ENCODE measurements at places on chromosomes 3 and 15. TPM values are rescaled to one million over a fixed set of nuclear protein-coding genes. Genes with fewer than 3 reads are reported as not detected.

Gene ACKR4
- 3.8 TPM for total RNA-seq

GRCh38 chr3:125043599-125044151 is 12.1 kb downstream of the HEG1 start:
- DNase-seq: no peak

Gene SYNM
- total RNA-seq: not detected

DNA sequence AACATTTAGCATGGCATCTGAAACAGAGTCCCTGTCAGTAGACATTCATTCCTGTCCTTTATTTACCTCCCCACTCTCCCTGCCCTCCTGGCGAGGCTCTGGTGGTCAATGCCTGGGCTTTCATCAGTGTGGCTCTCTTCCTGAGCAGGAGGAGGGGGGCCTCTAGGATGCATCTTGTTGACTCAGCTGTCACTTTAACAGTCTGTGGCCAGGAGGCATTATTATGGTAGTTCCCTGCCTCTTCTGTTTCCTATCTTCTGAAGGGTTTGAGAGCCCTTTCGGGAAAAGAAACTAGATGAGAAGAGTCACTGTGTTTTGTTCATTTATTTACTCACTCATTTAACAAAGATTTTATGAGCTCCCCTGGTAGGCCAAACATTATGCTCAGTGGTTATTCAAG is 2.4 kb upstream of the PPP1R14D start:
- DNase-seq: no peak

- DNase-seq: no peak
Observed at GRCh38 chr3:12884186-12884680, 42.9 kb upstream of the RPL32 start.

GRCh38 chr3:72591522-72592421 is 256.5 kb downstream of the SHQ1 start:
- no peak for DNase-seq

- DNase-seq: no peak
Observed at GRCh38 chr3:46353647-46354410, at the start of gene CCR2. Gene CCR2, plus strand, starts transcription at chr3:46354111. Its CDS starts 3,417 bp downstream, at chr3:46357528.

GRCh38 chr3:184691397-184692231 is 20.2 kb downstream of the MAGEF1 start:
- no peak for DNase-seq

DNA sequence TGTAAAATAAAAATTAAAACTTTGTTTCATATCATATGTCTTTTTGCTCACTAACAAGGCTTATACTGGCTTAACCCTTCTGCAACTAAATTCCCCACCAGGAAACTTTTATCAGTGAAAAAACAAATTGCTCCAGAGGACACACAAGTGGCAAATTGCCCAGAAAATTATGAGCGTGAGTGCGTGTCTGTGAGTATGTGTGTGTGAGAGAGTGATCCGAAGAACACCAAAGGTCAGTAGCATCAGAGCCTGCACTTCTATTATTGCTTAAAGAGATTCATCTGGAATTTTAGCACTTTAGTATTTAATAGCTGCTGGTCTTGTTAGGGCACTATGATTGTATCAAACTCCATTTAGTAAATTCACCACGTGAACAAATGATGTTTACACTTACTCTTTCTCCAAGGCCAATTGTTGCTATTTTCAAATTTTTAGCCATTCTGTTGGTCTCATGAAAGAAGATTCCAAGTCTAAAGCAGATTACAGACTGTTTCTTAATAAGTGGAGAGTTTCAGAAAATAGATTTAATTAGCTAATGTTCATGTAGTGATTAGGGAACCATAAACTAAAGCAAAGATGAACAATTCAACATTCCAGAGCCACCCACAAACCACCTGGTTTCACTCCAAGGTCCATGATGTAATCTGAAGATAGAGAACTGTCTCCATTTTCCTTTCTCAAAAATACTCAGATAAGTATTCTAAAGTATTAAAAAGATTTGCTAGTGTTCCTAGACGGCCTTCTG is 91.1 kb upstream of the IL12A start:
- no peak for DNase-seq

DNA sequence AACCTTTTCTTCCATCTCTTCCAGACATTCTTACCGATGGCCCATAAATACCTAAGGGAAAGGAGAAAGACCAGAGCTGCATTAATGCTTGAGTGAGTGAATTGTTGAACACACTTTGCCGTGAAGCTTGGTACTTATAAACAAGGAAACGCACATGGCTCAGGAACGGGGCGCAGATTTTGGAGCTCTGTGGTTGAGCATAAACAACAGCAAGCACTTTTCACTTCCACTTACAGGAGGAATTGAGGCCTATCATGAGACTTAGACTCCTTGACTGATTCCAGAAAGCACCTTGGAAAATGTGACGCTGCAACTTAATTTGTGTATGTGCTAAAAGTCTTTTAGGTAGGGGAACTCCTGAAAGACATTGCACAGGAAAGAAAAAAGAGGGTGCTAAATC is 197.5 kb upstream of the FEZF2 start:
- no peak for DNase-seq

DNA sequence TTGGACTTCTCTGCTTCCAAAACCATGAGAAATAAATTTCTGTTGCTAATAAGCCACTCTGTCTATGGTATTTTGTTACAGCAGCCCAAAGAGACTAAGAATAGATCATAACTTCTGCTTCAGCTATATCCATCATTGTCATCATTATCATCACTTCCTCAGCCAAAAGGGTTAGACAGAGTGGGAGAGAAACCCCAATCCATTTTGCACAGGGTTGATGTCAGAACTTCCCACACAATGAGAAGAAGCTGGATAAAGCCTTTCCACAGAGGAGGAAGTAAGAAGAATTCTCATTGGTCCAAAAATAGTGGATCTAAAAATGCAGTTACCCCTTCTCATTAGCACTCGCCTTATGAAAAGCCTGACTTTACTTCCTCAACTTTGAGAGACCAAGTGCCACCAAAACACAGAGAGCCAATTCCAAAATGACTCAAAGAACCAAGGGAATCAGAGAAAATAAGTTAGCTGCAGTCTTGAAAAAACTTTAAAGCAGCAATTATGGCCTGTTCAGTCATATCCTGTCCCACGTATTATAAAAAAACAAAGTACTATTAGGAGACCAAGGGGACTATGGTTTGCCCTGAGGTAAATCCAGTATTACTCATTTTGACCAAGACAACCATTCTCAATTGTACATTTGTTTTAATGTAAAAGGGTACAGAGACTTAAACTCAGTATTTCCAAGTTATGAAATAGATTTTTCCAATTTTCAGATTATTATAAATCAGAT is 80.2 kb downstream of the WNT5A start:
- no peak for DNase-seq

Gene SLC12A8
- total RNA-seq: 0.84 TPM

DNA sequence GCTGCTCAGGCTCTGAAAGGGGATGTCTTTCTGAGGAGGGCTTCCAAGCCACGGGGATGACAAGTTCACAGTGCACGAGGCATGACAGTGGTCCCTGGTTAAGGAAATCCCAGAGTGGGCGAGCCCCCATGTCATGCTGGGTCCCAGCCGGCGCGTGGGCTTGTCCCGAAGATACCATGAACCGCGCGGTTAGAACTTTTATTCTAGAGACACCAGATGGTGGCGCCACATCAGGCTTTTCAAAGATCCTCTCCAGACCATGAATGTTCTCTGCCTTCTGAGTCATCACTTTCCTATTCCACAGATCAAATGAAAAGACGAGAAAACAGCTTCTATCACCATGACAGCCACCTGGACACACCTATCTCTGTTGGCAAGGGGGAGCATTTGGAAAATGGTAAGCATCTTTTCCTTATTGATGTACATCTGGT is 227.8 kb upstream of the LYSMD4 start:
- DNase-seq: no peak

- DNase-seq: no peak
Observed at GRCh38 chr3:36852071-36852470, 87.7 kb upstream of the DCLK3 start.

Gene AVEN
- 11.6 TPM for total RNA-seq

Gene CD200R1
- total RNA-seq: 0.17 TPM

Gene TMC3
- not detected for total RNA-seq

- DNase-seq: no peak
Observed at GRCh38 chr3:134320749-134321148, 53.5 kb downstream of the AMOTL2 start.

- DNase-seq: no peak
Observed at GRCh38 chr3:73674280-73674679, 49.5 kb upstream of the PDZRN3 start.

GRCh38 chr15:94119923-94120775 is 111.2 kb upstream of the MCTP2 start:
- DNase-seq: peak; percentile 79

DNA sequence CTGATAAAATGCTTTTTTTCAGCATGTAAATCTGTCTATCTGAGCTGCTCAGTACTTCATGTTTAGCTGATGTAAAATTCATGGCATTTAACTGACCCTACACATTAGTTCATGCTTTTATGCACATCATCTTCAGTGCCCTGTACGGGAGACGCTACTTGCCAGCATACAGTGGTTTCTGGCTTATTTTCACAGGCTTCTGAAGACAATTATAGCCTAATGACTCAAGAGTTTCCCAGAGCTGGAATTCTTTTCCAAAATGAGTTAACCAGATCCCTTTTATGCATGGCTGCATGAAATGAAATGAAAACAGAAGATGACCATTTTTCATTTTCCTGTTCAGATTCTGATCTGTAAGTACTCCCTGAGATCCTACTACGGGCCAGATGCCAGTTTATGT is 1061.5 kb downstream of the ROBO2 start:
- no peak for DNase-seq

GRCh38 chr3:3714572-3714971 is 84.7 kb upstream of the LRRN1 start:
- peak; percentile 1 for DNase-seq

Gene ANKRD63
- not detected for total RNA-seq

Gene SPTBN5
- 0.17 TPM for total RNA-seq

Gene SNTN
- not detected for total RNA-seq

Gene STAB1
- not detected for total RNA-seq

- no peak for DNase-seq
Observed at GRCh38 chr3:179853176-179853575, 183.6 kb downstream of the PEX5L start.

DNA sequence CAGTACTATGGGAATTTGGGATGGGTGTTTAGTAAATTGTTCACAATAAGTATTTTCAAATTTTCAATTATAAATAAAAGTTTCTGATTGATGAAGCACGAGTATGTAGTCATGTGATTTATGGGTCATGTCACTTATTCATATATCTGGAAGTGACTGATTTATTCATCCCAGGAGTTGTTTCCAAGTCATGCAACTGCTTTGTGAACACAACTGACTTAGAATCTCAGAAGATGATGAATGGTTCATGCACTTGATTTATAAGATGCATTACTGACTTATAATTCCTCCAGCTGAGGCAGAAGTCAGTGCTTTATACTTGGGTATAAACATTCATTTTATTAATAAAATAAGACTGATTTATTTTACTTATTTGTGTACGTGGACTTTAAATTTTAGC is 137.8 kb upstream of the CBLB start:
- no peak for DNase-seq

DNA sequence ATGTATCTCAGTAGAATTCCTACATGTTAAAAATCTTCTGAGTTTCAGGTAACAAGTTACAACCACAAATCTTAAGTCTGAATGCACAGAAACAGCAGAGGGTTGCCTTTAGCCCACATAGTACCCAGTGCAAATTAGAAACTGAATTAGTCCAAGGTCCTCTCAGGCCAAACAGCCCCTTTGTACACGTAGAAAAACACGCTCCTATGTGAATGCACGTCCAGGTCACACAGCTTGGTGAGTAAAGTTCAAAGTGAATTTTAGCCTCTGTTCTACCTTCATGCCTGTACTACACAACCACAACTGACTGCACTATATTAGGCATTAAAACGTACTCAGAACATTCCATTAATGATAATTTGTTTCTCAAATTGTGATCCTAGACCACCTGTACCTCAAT is 46.3 kb downstream of the GYG1 start:
- no peak for DNase-seq

Gene PATL2
- total RNA-seq: 8.8 TPM

Measured in OCI-LY7 (cell line).